Activated naive CD8-positive, alpha-beta T cell treated with anti-CD3 and anti-CD28 coated beads for 36 hours (primary cell): ENCODE measurements at places on chromosomes 13 and 19. TPM values are rescaled to one million over a fixed set of nuclear protein-coding genes. Genes with fewer than 3 reads are reported as not detected.

DNA sequence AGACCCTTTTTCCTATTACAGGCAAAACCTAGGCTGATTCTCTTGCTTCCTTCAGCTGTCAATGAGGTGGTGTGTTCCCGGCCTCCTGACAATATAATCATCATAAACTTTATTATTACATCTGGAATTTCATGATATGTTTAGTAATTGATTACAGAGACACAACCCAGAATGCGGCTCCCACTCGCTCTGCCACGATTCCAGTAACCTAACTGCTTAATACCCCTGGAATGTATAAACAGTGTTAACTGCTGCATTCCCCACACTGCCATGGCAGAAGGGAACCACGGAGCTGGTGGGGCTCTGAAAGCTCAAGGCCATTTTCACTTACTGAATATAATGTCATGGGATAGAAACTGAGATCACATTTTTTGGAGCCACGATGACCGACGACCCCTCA, 17.1 kb downstream of the TSHZ3 start:
- no peak for DNase-seq

Gene C13orf42
- not detected for total RNA-seq

Gene CYP2F1
- total RNA-seq = not detected

DNA sequence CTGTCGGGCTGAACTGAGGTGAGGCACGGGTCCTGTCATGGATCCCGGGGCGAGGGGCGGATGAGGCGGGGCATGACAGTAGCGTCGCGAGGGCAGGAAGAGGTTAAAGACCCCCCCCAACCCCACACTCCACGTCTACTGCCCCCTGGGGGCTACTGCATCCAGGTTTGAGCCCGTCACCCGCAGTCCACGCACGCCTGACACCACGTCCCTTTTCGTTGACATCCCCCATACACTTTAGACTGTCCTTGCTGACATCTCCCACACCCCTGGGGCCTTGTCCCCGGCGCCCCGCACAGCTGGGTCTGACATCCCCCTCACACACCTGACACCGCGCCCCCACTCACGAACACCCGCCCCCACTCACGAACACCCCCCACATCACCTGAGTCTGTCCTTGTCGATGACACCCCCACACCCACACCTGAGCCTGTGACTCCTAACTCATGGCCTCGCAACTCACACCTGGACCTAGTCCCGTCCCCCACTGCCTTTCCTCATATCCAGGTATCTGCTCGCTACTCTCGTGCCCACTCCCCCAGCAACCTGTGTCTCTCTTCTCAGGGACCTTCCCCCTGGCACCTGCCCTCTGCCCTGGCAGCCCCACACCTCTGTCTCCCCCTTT, 416 bp downstream of the SLC25A42 start:
- DNase-seq = no peak

GRCh38 chr13:39379118-39379517, 223.9 kb downstream of the LHFPL6 start:
- DNase-seq = no peak

Gene TTYH1
- total RNA-seq = 0.98 TPM

DNA sequence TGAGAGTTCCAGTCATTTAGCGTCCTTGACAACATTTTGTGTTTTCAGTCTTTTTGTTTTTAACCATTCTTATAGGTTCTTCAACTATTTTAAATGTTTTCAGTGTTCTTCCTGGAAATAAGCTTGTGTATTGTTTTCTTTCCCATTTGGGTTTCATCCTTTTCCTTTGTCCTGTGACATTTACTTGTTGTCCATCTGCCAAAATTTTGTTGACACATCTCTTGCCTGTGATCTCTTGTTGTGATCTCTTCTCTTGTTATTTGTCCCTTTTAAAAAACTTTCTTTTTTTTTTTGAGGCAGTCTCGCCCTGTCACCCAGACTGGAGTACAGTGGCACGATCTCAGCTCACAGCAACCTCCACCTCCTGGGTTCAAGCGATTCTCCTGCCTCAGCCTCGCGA, 96.5 kb downstream of the PDS5B start:
- no peak for DNase-seq

DNA sequence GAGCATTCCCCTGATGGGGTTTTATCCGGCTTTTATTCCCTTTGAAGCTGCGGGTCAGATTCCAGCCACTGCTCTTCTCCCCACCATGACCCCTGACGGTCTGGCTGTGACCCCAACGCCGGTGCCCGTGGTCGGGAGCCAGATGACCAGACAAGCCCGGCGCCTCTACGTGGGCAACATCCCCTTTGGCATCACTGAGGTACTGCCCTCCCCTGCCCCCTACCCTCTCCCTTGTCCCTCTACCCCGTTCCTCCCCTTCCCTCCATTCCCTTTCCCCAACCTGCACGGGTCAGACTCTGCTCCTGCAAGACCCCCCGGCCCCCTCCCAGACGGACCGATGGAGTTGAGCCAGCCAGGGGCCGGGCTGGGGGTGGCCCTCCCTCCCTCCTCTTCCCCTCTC, 6.2 kb downstream of the U2AF2 start:
- DNase-seq = no peak

DNA sequence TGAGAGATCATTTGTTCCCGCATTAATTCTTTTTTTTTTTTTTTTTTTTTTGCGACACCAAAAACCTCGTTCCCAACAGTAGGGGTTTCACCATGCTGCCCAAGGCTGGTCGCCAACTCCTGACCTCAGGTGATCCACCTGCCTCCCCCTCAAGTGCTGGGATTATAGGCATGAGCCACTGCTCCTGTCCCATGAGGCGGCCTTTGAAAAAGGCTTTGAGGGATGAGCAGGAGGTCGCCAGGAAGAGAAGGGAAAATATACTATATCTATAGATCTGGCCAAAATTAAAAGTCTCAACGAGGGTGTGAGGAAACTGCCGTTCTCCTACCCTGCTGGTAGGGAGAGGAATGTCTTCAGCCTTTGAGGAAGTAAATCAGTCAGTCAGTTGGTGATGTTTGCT, 26.2 kb downstream of the ZNF473 start:
- no peak for DNase-seq

GRCh38 chr13:106291006-106291405, 244.5 kb downstream of the EFNB2 start:
- DNase-seq = no peak

DNA sequence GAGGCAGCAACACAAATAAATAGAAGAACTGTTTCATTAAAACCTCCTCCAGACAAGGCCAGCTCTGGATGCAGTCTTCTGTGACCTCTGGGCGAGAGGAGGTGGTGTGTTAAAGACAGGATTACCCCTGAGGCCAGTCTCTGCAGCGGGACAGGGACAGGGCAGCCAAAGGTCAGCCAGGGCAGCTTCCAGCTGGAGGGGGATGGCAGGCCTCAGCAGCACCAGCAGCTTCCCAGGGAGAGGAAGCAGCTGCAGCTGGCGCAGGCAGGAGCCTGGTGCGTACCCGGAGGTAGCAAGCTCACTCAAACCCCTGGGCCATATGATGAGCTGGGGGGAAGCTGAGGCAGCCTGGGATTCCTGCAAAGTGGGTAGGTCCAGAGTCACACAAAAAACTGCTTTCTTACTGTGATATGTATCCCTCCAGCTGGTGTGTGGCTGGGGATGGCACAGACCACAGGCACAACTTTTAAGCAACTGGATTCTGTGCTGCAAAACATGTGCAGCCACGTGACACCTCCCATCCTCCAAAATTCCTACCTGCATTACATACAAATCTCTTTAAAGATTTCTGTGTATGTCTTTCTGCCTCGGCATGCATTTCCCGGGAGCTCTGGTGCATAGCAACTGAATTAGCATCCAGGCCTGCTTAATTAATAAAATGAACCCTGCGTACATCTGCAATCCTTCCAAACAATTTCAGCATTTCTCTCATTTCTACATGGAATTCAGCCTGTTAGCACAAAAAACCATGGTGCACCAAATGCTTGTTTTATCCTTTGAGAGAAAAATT, 238.3 kb upstream of the MAB21L1 start:
- no peak for DNase-seq

DNA sequence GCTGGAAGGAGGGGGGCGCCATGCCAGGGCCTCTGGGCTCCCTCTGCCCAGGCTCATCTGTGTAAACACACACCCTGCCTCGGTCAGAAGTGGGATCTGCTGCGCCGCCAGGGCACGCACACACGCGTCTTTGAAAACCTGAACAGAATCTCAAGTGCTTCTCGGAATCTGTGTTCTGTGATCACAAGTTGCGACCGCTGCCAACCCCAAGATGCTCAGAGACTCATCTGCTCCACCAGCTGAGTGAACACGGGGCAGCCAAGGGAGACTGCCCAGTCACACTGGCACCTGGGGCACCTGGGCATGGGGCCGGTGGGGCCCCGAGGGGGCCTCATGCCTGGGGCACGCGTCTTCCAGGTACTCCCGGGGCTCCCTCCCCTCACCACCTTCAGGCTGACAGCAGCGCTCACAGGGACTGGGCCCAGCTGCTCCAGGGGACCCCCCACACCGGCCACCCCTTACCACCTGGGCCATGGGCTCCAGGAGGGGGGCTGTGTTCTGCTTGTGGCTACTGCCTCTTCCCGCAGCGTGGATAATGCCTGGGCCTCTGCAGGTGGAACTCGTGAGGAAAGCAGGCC, 59.0 kb downstream of the KLF2 start:
- DNase-seq = no peak

- DNase-seq = no peak
Observed at GRCh38 chr19:6376512-6377190, 918 bp upstream of the PSPN start.

GRCh38 chr19:13430790-13431582, 75.3 kb downstream of the CACNA1A start:
- DNase-seq = peak; percentile 43

Gene UNC13A
- total RNA-seq = 0.08 TPM

DNA sequence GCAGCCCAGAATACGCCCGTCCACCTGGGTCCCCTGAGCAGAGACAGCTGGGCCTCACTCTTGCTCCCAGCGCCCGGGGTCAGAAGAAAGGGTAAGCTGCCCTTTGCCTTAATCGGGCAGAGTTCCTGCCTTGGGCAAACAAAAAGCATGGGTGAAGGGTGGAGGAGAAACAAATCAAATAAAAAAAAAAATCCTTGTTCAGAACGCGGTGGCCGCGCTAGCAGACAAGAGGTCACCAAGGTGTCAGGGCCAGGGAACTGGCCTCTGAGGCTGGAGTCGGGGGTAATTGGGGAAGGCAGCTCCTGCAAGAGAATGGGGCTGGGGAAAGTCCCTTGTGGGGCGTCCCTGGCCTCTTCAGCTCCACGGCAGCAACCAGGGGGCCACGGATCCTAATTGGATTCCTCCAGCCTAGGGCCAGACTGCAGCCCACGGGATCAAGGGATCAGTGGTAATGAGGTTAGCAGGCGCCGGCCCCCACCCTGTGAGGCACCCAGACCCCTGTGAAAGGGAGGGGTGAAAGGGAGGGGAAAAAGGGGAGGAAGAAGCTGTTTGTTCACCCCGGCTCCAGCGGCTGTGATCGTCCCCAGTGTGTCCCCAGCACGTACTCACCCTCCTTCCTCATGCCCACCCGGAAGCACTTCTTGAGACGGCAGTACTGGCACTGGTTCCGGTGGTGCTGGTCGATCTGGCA, 5.5 kb downstream of the NR2F6 start:
- no peak for DNase-seq

- DNase-seq = no peak
Observed at GRCh38 chr19:7385062-7385461, 36.3 kb downstream of the ARHGEF18 start.

Gene PSG3
- total RNA-seq = not detected

- DNase-seq = no peak
Observed at GRCh38 chr19:6891761-6892385, 4.5 kb downstream of the ADGRE1 start.

DNA sequence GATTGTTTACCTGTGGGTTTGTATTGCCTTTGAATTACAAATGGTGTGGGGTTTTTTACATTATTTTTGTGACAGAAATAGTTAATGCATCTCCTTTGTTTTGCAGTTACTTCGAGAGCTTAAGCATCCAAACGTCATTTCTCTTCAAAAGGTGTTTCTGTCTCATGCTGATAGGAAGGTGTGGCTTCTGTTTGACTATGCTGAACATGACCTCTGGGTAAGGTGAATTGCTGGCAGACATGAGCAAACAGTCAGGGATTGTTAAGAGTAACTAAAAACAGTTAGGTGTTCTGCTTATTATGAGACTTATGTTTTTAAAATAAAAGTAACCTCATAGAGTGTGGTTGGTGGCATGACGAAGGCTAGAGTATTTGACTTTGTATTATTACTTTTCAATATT, 95.0 kb downstream of the CDK8 start:
- DNase-seq = no peak

DNA sequence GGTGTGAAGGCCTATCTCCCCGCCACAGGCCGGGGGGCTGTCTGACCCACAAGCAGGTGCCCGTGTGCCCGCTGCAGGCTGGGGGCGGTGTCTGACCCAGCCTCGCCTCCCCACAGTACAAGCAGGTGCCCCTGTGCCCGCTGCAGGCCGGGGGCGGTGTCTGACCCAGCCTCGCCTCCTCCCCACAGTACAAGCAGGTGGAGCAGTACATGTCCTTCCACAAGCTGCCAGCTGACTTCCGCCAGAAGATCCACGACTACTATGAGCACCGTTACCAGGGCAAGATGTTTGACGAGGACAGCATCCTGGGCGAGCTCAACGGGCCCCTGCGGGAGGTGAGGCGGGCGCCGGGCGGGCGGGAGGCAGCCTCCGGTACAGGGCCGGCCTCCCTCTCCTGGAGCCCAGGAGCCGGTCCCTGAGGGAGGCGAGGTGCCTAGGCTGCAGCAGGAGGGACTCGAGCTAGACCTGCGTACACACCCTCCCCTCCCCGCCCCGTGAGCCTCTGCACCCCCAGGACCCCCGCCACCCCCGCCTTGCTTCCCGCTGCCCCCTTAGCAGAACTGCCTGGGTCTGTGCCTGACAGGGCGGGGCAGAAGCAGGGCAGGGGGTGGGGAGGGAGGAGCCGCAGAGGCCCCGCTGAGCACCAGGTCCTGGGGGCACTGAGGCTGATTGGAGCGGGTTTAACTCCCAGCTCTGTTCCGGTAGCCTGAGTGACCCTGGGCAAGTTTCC, 20.6 kb downstream of the HCN2 start:
- DNase-seq = peak; percentile 50

Gene ZNF324
- 13.7 TPM for total RNA-seq
